ENCODE measurements at places on chromosomes 13 and 19. TPM values are rescaled to one million over a fixed set of nuclear protein-coding genes. Genes with fewer than 3 reads are reported as not detected.

CPAMD8 gene
- total RNA-seq, result 2.5 TPM

FPR3 gene
- total RNA-seq, result not detected

NAPSA gene
- not detected for total RNA-seq

LRRC8E gene
- 5.2 TPM for total RNA-seq

IZUMO4 gene
- total RNA-seq, result 1.4 TPM

ETV2 gene
- total RNA-seq, result 1.6 TPM

SIAH3 gene
- not detected for total RNA-seq

CAMSAP3 gene
- total RNA-seq, result not detected

IRF3 gene
- total RNA-seq, result 33.3 TPM

WASF3 gene
- total RNA-seq, result 13.5 TPM

CYP4F8 gene
- total RNA-seq, result not detected

CDK8 gene
- total RNA-seq, result 13.6 TPM

ANKRD24 gene
- 0.99 TPM for total RNA-seq

FUT2 gene
- not detected for total RNA-seq

SHISA7 gene
- total RNA-seq, result not detected

CD209 gene
- total RNA-seq, result not detected

ELSPBP1 gene
- total RNA-seq, result not detected

AMER2 gene
- total RNA-seq, result not detected

LILRA1 gene
- not detected for total RNA-seq

LRRC63 gene
- 0.41 TPM for total RNA-seq

MIA gene
- total RNA-seq, result not detected

KIR3DL2 gene
- not detected for total RNA-seq

KASH5 gene
- total RNA-seq, result not detected

DKKL1 gene
- 0.18 TPM for total RNA-seq

ZNF835 gene
- total RNA-seq, result not detected

PDE4A gene
- 7.0 TPM for total RNA-seq

ACER1 gene
- total RNA-seq, result not detected

HCN2 gene
- 0.08 TPM for total RNA-seq

UHRF1 gene
- total RNA-seq, result 2.3 TPM

PTPRH gene
- 6.5 TPM for total RNA-seq

IL12RB1 gene
- total RNA-seq, result not detected

GRIN3B gene
- 0.74 TPM for total RNA-seq

TRPC4 gene
- 1.2 TPM for total RNA-seq

C1QTNF9 gene
- not detected for total RNA-seq

TGFBR3L gene
- total RNA-seq, result 0.99 TPM

FBXO27 gene
- 7.2 TPM for total RNA-seq

PNMA8B gene
- total RNA-seq, result 6.3 TPM

CYSLTR2 gene
- not detected for total RNA-seq

PLK5 gene
- not detected for total RNA-seq

PRODH2 gene
- total RNA-seq, result not detected

U2AF1L4 gene
- 7.1 TPM for total RNA-seq

CGB5 gene
- total RNA-seq, result not detected

URI1 gene
- 103 TPM for total RNA-seq

IL11 gene
- 1.6 TPM for total RNA-seq

OLFM4 gene
- 0.09 TPM for total RNA-seq

RNF225 gene
- not detected for total RNA-seq

TEX26 gene
- total RNA-seq, result not detected

REEP6 gene
- total RNA-seq, result 2.8 TPM

SYNE4 gene
- not detected for total RNA-seq

MRPL34 gene
- total RNA-seq, result 34.3 TPM

MISP3 gene
- 0.72 TPM for total RNA-seq

LGALS7 gene
- not detected for total RNA-seq

KRTDAP gene
- total RNA-seq, result not detected

PRTN3 gene
- not detected for total RNA-seq

TEX101 gene
- total RNA-seq, result not detected

CGB3 gene
- not detected for total RNA-seq

SOX21 gene
- 0.09 TPM for total RNA-seq

PRR19 gene
- total RNA-seq, result 0.90 TPM

ZNF665 gene
- 2.4 TPM for total RNA-seq

Data from fibroblast of the aortic adventitia (primary cell).